ENCODE measurements at places on chromosomes 16 and 17.

- DNase-seq: no peak
These were observed 9.4 kb downstream of the MLKL start for GRCh38 chr16:74691093-74691855.

GRCh38 chr17:81665205-81666091 lies 957 bp downstream of the OXLD1 start:
- no peak for DNase-seq

DNA sequence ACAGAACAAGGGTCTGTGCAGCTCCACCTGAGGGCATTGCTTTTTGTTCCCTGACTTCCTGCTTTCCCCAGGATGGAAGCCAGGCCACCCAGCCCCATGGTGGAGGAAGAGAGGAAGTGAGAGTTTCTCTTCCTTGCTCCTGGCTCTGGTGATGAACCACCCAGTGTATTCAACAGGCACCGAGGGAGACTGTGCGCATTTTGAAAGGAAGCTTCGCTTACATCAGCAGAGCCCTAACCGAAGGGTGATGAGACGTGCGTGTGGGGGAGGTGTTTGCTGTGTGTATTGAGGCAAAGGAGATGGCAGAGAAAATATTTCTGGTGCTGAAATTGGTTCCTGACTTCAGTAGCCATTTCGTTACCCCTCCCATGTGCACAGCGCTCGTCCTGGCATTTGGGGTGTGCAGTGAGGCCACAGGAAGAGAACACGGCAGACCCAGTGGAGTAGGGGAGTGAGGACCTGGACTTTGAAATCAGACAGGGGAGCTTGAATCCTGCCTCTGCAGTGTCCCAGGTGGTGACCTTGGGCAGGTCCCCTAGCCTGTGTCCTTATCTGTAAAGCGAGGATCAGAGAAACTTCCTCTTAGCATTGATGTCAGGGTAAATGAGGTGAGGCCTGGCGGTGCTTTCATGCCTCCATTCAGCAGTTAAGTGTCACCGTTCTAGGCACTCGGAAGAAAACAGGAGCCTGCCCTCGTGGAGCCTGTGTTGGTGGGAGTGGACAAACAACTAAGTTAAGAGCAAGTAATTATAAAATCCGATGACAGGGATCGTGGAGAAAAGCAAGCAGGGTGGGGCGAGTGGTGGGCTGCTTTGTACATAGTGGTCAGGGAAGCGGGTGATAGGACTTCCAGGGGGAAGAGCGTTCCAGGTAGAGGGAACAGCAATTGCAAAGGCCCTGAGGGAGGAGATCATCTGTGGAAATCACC lies 7.4 kb downstream of the CMIP start:
- DNase-seq: no peak

DNA sequence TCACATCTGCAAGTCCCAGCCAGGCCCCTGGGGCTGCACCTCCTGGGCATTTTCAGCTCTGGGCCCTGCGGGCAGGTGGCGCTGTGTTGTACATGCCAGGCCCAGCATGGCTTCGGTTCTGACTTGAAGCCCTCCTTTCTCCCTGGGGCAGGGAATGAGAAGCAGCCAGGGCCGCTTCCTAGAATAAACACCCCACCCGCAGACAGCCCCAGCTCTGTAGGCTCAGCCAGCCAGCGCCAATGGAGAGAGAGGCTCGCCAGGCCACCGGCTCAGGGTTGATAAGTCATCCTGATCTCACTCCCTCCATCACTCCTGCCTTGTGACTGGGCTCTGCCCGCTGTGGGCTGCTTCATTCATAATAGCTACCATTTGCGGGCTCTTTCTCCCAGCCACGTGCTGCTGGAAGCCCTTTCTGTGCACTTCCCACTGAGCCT lies 6.0 kb upstream of the GLIS2 start:
- no peak for DNase-seq

GRCh38 chr16:22614271-22614947 lies 103.7 kb downstream of the NPIPB5 start:
- no peak for DNase-seq

All from skin of body (tissue), 3 donors.